Sigmoid colon (tissue), 7 donors: ENCODE measurements at places on chromosomes 12 and 14. TPM values are rescaled to one million over a fixed set of nuclear protein-coding genes. Genes with fewer than 3 reads are reported as not detected.

NID2 gene
- total RNA-seq: 32.6 TPM

IAPP gene
- not detected for total RNA-seq

TEX52 gene
- not detected for total RNA-seq

DEGS2 gene
- total RNA-seq: under 0.01 TPM

SDS gene
- total RNA-seq: not detected

ATXN3 gene
- 48.5 TPM for total RNA-seq

SLC6A15 gene
- total RNA-seq: 2.6 TPM

SYNDIG1L gene
- under 0.01 TPM for total RNA-seq

ERH gene
- 104 TPM for total RNA-seq

RSRC2 gene
- total RNA-seq: 79.9 TPM
